ENCODE measurements at places on chromosomes 1 and 21.

GRCh38 chr1:107706182-107706581 is 258.8 kb downstream of the VAV3 start:
- DNase-seq: no peak

DNA sequence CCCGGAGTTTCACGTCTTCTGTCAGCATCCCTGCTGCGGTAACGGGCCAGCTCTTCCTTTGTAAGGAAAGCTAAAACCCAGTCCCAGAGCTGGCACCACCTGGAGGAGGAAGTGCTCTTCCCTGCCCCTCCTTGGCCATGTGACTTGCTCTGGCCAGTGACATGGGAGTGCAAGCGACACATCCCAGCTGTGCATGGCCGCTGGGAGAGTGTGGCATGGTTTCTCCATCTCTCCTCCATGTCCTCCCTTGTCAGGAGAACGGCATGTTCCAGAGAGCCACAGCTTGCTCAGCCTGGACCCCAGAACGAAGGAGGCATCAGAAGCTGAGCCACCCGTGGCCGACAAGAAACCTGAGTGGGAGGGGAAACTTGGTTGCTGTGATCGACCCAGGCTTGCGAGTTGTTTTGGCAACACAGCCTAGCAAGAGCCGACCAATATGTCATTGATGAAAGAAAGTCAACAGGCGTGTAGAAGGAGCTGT is 2.7 kb upstream of the PRXL2B start:
- no peak for DNase-seq

DNA sequence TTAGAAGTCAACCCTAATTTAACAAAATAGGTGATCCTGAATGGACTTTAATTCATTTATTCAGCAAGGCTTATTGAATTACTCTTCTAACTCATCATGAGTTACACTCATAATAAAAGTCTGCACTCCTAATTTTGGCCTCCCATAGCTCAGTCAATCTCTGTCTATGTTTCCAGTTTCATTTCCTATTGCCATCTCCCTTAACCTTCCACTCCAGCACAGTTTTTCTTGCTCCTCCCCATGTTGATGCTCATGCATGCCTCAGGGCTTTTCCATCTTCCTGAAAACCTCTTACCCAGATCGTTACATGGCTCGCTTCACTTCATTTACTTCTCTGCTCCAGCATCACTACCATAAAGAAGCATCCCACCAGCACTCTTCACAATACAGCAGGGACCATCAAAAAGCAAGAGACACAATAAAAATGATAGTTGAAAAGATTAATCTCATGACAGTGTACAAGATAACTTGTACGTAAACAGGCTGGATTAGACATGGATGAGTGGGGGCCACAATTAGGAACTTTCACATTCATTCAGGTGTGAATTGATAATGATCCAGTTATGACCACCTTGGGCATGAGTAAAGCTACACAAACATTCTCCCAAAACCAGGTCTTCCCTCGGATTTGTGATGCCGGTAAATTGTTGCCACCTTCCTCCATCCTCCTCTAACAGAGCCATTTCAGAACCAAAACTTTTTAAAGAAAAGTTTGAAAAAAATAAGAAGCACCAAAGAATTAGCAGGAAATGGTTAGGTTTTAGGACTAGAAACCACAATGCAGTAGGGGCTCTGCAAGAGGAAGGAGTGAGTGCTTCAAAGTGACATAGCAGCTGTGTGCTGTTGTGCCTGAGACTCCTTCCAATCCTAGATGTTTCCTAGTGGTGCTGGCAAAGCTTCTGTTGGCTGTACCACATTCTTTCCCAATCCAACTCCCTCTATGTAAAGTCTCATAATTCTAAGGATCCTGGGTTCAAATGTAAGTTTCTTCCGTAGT is 89.8 kb downstream of the OLFML2B start:
- DNase-seq: no peak

- DNase-seq: no peak
Observed at GRCh38 chr21:41373253-41373652, 11.4 kb downstream of the MX2 start.

GRCh38 chr1:214709241-214709640 is 106.2 kb downstream of the CENPF start:
- no peak for DNase-seq

GRCh38 chr1:183893561-183894289 is 88.8 kb downstream of the RGL1 start:
- DNase-seq: no peak

- peak; percentile 64 for DNase-seq
Observed at GRCh38 chr1:155979597-155980343, 1.4 kb upstream of the ARHGEF2 start.

GRCh38 chr1:245716561-245716960 is 561.8 kb downstream of the KIF26B start:
- DNase-seq: no peak
